Stimulated activated CD4-positive, alpha-beta T cell treated with anti-CD3 and anti-CD28 coated beads, TNF-alpha, amount 100 ng/mL, for 24 hours (primary cell): ENCODE measurements at places on chromosomes 16 and 17.

GRCh38 chr16:84975066-84975465, 36.3 kb downstream of the ZDHHC7 start:
- DNase-seq, result no peak

DNA sequence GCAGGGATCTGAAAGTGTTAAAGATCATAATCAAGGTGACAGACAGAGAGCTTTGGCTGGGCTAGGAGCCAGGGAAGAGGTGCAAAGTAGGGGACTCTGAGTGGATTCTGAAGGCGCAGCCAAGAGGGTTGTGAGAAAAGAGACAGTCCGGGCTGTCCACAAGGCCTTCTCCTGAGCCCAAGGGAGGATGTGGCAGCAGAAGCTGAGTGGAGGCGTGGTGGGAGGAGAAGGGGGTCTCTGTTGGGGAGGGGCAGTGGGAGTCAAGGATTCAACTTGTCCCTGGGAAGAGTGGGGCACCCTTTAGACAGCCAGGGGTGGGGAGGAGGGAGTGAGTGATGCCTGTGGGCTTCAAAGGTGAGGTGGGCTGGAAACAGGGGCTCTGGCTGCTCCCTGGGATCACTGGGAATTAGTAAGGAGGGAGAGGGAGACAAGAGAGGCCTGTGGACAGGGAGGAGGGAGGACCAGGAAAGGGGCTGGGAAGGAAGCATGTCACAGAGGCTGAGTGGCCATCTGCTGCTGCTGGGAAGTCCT, 10.6 kb downstream of the CES1 start:
- DNase-seq, result no peak

DNA sequence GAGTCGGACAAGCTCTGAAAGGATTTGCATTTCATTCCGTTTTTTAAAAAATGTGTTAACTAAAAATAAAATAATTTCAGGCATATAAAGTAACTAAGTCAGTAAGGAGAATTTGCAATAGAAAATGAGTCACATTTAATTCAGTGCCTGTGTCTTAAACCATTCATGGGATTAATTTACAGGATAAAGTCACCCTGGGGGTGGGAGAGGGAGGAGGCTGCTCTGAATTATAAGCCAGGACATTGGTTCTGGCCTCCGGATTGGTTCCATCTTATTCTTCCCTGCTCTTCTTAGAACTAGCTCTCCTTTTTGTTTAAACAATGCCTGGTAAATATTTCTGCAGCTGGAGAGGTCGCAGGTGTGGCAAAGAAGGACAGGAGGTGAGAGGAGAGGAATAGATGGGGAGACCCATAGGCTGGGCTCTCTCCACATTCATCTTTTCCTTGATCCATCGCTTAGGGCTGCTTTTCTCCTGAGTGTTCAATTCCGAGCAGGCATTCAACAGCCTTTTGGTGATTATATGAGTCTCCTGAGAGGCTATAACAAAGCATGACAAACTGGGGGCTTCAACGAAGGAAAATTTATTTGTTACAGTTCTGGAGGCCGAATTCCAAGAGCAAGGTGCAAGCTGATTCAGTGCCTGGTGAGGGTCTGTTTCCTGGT, 319.2 kb downstream of the PHKB start:
- DNase-seq, result no peak

DNA sequence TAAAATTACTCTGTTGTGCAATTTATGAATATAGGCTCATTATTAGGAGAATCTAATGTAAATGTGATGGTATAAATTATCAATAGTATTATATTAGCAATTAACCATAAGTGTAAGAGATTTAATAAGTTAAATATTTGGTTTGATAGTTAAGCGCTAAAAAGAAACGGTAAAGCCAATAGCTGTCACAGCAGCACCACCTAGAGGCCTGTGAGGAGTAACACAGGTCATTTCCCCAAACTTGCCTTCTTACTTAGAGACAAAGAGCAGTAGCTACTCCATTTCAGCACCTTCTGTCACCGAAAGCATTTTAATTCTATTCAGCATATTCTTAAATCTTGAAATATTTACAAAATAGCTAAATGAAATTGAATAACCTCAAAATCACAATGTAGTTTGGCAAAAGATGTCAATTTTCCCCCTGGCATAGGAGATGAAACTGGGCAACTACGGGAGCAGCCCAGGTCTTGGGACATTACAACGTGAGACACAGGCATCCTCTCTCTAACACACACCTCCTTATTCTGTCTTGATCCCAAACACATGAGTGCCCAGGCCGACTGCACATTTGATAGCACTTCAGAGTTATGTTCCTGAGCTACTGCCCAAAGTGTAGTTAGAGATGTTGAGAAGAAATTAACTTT, 14.3 kb upstream of the DYNLRB2 start:
- peak; percentile 25 for DNase-seq

- DNase-seq, result no peak
Measured at GRCh38 chr17:70859829-70860228, 690.5 kb downstream of the KCNJ2 start.

GRCh38 chr17:30235386-30236296, at the start of gene SLC6A4:
Gene SLC6A4 (minus strand): TSS chr17:30235697. CDS start chr17:30221958, 13,739 bp downstream.
- no peak for DNase-seq

- no peak for DNase-seq
Measured at GRCh38 chr17:76543826-76544545, 4.1 kb downstream of the PRCD start.

DNA sequence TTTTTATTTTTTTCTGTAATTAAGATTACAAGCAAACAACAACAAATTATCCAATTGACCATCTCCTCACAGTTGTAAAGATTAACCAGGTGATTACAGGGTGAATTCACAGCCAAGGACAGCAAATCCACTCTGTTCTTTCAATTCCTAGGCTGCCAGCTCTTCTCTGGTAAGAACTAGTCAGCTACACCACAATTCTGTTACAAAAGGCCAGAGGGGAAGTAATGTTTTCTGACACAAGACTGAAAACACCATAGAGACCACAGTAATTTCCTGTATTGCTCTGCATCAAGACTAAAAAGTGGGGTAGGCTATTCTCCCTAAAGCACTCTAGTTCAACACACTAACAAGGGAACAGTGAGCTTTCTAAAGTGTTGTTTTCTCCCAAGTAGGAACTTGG, 10.6 kb downstream of the CA10 start:
- DNase-seq, result no peak

GRCh38 chr17:5000237-5000639, 2.5 kb downstream of the KIF1C start:
- DNase-seq, result no peak

- no peak for DNase-seq
Measured at GRCh38 chr16:89275284-89275584, 57.7 kb downstream of the ZNF778 start.

GRCh38 chr16:4624827-4625559, 367 bp downstream of the MGRN1 start:
- DNase-seq, result peak; percentile 45

DNA sequence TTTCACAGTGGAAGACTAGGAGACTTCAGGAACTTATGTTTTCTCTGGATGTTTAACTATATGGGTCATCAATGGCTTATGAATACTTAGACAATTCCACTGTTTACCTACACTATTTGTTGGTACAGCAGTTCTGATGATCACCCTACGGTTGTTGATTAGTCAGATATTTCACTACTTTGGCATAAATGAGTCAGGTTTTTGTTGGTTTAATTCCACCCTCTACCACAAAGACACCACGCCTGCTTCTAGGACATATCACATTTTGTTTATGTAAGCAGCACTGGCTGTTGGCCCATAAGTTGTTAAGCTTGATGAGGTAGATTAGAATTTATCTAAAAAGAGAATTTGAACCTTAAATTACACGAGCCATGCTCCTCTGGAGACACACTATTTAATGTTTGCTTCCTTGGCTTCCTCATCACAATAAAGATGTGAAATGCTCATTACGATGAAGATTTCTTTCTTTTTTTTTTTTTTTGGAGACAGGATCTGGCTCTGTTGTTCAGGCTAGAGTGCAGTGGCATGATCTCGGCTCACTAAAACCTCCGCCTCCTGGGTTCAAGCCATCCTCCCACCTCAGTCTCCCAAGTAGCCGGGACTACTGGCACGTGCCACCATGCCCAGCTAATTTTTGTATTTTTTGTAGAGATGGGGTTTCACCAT, 4.3 kb downstream of the GDE1 start:
- no peak for DNase-seq

DNA sequence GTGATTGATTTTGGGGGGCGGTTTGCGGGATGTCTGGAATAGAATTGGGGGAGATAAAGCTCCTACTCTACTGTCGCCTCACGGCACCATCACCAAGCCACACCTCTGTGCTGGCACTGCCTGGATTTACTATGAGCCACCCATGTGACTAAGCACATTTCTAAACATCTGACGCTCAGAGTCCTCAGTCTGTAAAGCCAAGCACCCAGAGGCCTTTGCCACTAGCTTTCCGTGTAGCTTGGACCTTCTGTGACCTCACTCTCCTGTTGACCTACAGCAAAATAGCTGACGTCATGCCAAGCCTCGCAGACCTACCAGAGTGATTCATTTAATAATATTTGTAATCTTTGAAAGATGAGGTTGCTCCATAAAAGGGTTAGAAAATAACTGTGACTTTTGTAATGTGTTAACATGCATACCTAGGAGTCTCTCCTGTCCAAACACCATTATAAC, 38.5 kb upstream of the MYOCD start:
- no peak for DNase-seq

DNA sequence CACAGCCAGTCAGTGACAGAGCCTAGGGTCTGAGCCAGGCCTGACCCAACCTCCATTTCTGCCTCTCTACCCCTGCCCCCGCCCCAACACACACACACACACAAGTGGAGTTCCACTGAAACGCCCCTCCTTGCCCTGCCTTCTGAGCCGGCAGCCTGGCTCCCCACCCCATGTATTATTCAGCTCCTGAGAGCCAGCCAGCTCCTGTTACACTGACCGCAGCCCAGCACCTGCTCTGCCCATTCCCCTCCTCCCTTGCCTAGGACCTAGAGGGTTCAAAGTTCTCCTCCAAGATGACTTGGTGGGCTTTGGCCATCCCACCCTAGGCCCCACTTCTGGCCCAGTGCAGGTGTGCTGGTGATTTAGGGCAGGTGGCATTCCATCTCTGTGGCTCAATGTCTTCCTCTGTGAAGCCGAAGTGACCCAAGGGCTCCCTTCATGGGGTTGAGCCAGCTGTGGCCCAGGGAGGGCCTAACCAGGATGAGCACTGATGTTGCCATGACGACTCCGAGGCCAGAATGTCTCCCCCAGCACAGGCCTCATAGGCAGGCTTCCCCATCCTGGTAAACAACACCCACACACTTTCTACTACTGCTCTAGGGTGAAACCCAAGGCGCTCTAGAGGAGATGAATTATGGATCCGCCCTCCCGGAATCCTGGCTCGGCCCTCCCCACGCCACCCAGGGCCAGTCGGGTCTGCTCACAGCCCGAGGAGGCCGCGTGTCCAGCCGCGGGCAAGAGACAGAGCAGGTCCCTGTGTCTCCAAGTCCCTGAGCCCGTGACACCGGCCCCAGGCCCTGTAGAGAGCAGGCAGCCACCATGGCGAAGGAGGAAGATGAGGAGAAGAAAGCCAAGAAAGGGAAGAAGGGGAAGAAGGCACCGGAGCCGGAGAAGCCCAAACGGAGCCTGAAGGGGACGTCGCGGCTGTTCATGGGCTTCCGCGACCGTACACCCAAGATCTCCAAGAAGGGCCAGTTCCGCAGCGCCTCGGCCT, 9.7 kb downstream of the MYO15A start:
- DNase-seq, result no peak

DNA sequence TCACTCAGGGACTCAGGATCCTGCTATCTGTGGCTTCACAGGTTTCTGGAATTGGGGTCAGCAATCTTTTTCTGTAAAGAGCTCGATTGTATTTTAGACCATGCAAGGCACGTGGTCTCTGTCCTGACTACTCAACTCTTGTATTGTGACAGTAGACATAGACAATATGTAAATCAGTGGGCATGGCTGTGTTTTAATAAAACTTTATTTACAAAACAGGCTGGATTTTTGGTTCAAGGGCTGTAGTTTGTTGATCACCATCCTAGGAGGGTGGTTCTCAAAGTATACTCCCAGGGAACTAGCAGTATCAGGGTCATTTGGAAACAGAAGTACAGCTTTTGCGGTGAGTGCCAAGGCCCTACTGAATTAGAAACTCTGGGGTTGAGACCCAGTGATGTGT, 108.2 kb upstream of the CRHR1 start:
- DNase-seq, result no peak

DNA sequence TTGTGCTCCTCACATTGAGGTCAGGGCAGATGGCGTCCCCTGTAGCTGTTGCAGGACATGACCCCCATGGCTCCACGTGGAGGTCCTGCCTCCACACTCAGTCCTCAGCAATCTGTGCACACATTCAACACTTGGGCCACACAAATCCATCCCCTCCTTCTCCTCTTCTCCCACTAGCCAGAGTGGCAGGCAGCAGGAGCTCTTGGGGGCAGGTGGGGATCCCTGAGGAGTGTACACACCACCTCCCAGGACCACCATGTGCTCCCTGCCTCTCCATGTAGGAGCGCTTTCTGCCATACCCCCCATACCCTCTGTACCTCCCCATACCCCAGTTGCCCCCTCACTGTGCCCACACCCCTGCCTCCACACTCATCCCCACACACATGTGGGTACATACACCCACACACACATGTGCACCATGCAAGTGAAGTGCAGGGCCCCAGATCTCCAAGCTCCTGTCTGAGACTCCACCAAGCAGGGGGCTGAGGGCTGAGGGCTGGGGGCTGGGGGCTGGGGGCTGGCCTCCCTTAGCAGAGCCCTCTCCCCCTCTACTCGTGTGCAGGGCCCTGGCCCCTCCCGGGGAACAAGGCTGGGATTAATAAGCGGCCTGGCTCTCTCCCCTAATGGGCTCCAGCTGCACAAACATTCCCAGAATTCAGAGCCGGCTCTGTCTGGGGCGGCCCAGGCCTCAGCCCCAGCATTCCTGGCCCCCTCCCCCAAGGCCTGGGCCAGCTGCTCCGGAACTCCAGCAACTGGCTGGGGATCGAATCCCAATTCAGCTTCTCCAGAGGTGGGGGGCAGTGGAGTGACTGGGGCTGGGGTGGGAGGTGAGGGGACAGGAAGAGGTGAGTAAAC, 48.2 kb upstream of the MEIOC start:
- no peak for DNase-seq

DNA sequence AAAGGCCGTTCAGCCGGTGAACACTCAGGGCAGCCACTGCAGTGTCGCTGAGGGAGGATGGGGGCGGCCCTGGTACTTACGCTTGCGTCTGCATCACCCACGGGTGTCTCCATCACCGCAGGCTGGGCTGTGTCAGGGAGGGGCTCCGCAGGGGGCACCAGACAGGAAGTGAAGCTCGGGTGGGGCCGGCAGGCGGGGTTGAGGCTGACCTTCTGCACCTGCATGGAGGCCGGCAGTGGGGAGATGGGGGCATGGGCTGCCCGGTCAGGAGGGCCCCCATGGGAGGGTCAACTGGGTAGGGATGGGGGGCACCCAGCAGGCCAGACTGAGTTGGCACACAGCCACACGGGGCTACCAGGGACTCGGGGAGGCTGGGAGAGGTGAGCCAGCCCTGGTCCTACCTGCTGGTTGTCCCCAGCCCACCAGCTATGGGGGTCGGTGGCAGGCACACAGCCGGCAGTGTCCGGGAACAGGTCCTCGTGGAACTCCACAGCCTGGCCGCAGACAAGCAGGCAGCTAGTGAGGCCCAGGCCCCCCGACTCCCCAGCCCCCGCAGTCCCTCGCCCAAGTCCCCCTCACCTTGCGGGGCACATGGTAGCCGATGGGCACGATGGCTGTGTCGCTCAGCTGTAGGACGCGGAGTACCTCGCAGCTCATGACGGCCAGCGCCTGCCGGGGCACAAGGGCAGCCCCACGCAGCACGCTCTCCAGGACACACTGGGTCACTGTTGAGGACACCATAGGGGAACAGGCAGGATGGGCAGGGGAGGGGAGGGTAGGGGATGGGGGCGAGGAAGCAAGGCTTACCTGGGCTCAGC, 7.2 kb upstream of the VASN start:
- DNase-seq, result no peak
